GM10248 (cell line): ENCODE measurements at places on chromosomes 4 and X.
A peak's percentile ranks its signal among the peaks of the same experiment; 100 is the strongest.

- DNase-seq: no peak
Measured at GRCh38 chrX:97629597-97629985, 745.9 kb downstream of the RPA4 start.

DNA sequence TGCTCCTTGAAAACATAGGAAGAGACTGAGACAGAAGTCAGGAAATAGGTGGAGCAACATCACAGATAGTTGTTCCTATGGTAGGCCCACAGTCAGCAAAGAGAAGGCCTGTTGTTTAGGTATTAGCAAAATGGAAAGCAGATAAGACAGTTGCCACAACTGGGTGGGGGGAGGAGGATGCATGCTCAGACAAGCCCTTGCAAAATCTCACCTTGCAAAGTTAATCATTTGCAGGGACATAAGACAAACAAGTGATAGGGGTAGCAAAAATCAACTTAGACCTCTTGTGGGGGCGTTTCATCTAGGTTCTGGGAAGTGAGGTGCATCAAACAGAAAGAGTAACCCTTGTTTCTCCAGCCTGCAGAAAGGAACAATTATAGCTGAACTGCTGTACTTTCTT lies 30.7 kb downstream of the SERPINA7 start:
- DNase-seq: no peak

DNA sequence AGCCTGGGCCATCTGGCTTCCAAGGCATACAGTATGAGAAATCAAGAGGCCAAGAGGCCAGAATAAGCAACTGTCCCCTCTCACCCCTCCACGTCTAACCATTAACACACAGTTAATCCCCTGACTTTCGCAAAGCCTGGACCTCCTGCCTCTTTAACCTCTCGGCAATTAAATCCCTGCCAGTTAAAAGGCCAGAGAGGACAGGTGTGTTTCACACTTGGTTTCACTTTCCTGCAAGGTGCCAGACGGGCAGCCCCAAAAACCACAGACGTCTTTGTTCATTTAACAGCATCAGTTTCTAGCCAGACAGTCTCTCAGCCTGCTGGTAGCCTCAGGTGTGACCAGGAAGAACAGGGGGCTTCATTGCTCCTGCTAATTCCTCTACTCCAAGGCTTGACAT lies 91.1 kb upstream of the KIT start:
- DNase-seq: no peak

GRCh38 chr4:37101182-37101581 lies 143.4 kb upstream of the NWD2 start:
- DNase-seq: no peak

GRCh38 chr4:2290488-2290887 lies 28.6 kb upstream of the MXD4 start:
- DNase-seq: no peak

- no peak for DNase-seq
Measured at GRCh38 chrX:12225107-12225506, 86.8 kb downstream of the FRMPD4 start.

DNA sequence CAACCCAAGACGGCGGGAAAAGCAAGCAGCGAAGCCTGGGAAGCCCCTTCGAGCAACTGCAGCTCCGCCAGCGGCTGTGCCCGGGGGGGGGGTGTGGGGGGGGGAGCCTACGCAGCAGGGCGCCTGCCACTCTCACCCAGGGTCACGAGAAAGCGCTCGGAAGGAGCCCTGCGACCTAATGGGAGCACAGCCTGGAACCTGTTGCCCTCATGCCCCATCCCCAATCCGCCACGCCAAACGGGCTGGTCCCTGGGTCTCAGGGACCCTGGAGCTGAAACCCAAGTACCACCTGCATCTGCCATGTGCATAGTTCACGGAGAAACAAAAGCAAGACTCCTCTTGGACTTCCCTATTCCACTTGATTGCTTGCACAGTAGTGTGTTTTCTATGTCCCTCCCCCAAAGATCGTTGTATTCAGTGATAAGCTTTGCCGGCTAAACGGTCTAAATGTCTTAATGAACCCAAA lies 359 bp upstream of the GAB3 start:
- no peak for DNase-seq

- DNase-seq: peak; percentile 39
Measured at GRCh38 chrX:16826207-16826606, 39.9 kb downstream of the TXLNG start.

- no peak for DNase-seq
Measured at GRCh38 chrX:1026263-1027015, 186.0 kb downstream of the CRLF2 start.

DNA sequence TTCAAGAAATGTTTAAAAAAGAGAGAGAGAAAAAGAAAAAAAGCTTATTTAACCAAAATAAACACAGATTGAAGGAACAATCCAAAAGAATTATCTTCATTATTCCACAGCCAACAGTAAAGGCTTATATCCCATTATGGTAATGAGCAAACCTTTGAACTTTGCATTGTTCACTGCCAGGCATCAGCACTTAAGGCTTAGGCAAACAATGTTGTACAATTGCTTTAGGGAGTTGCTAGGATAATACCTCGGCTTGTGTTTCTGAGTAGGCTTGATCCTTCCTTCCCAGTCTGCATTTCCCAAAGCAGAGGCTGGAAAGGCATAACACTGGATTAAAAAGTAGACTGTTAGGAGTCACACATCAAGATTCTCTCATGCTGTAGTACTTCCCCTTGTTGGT lies 352.7 kb upstream of the IGFBP7 start:
- no peak for DNase-seq

DNA sequence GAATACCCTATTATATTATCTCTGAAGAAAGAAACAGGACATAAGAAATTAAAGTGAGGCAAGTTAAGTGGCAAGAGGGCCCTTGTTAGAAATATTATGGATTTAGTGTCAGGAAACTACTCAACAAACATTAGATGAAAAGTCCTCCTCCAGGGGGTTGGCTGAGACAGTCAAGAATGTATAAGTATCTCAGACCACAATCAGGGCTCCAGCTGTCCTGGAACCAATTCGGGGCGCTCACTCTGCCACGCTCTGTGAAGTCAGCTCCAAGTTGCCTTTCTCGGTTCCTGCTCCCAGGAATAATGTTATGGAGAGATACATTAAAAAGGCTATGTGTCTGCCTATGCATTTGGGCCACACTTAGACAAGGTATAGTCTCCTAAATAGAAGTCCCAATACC lies 73.3 kb downstream of the RASGEF1B start:
- DNase-seq: no peak

DNA sequence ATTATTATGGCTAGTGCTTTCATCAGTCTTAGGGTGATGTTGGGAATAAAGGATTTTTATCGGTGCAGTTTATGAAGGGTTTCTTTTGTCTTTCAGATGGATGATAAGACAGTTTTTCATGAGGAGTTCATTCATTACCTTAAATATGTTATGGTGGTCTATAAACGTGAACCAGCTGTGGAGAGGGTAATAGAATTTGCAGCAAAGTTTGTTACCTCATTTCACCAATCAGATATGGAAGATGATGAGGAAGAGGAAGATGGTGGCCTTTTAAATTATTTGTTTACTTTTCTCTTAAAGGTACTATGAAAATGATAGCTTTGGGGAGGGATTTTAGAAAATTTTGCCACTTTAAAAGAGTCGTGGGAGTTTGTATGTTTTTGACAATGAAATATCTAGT lies 1.3 kb downstream of the NCAPG start:
- DNase-seq: no peak

- DNase-seq: no peak
Measured at GRCh38 chrX:105876658-105877057, 54.3 kb downstream of the NRK start.
